ENCODE measurements at places on chromosomes 12 and 14. TPM values are rescaled to one million over a fixed set of nuclear protein-coding genes. Genes with fewer than 3 reads are reported as not detected.
A peak's percentile ranks its signal among the peaks of the same experiment; 100 is the strongest.

DNA sequence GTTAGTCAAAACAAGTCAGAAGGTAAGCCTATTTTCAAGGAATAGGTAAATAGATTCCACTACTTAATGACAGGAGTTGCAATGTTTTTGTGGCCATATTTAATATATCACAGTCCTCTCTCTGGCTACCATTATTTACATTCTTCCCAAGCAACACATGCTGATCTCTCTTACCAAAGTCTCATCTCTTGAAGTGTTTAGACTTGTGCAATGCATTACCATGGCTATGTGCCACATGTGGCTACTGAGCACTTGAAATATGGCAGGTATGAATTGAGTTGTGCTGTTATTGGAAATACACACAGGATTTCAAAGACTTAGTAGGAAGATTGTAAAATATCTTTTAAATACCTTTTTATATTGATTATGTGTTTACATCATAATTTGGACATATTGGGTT lies 262.4 kb upstream of the PDE3A start:
- H3K4me3 ChIP-seq: no peak overlapping the region
- H3K27me3 ChIP-seq: no peaks in the 10 kb centered on the region
- no peaks in the 10 kb centered on the region for H3K4me1 ChIP-seq
- no peak for DNase-seq
- H3K36me3 ChIP-seq: no peaks in the 10 kb centered on the region
- no peak overlapping the region for H3K27ac ChIP-seq

DNA sequence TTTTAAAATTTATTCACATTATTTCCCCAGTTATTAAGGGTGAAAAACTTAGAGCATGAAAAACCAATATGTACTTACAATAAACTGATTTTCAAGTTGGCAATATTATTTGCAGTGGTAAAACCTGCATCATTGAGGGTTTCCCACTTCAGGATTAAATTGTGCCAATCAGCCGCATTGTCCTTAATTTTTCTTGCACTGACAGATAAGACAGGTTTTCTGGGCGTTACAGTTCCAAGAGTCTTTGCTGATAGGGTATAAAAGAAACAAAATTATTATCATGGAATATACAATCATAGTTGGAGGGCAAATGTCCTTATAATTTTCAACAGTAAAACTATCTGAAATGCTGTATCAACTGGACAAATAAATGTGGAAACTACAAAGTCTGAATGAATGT lies 3.3 kb downstream of the CINP start:
- H3K27me3 ChIP-seq: no peaks in the 10 kb centered on the region
- H3K4me1 ChIP-seq: peaks cover 11% of the 10 kb centered on the region
- H3K36me3 ChIP-seq: peaks cover 10% of the 10 kb centered on the region

- H3K36me3 ChIP-seq: no peaks in the 10 kb centered on the region
- no peak for DNase-seq
- no peaks in the 10 kb centered on the region for H3K4me1 ChIP-seq
- H3K27me3 ChIP-seq: peaks cover 3% of the 10 kb centered on the region
- no peak overlapping the region for H3K27ac ChIP-seq
Observed at GRCh38 chr14:60309867-60310552, 61.0 kb downstream of the PPM1A start.

DNA sequence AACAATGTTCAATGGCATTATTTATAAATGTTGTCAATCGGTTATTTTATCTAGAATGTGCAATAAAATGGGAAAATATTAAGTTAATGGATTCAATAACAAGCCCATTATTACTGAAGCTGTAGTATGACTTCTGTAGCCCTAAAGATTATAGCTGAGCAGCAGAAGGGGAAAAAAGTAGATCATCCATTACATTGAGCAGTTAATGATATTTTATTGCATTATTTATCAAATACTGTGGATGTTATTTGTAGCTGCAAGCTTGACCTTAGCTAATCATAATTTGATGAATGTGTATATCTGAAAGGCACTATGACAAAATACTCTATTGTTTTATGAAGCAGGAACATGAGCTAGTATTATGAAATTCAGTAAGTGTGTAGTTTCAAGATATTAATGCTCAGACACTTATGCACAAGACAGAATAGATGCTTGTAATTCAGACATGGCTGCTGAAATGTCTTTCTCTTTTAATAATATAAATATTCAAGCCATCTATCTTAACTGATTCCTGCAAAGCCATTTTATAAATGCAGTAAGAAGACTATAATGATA lies 131.5 kb upstream of the MGAT4C start:
- DNase-seq: no peak
- no peak overlapping the region for H3K27ac ChIP-seq
- no peaks in the 10 kb centered on the region for H3K4me1 ChIP-seq

- no peaks in the 10 kb centered on the region for H3K4me1 ChIP-seq
- no peaks in the 10 kb centered on the region for H3K36me3 ChIP-seq
- no peak overlapping the region for H3K4me3 ChIP-seq
- DNase-seq: no peak
- no peak overlapping the region for H3K27ac ChIP-seq
- no peaks in the 10 kb centered on the region for H3K27me3 ChIP-seq
Observed at GRCh38 chr14:26765768-26766520, 168.1 kb upstream of the NOVA1 start.

DNA sequence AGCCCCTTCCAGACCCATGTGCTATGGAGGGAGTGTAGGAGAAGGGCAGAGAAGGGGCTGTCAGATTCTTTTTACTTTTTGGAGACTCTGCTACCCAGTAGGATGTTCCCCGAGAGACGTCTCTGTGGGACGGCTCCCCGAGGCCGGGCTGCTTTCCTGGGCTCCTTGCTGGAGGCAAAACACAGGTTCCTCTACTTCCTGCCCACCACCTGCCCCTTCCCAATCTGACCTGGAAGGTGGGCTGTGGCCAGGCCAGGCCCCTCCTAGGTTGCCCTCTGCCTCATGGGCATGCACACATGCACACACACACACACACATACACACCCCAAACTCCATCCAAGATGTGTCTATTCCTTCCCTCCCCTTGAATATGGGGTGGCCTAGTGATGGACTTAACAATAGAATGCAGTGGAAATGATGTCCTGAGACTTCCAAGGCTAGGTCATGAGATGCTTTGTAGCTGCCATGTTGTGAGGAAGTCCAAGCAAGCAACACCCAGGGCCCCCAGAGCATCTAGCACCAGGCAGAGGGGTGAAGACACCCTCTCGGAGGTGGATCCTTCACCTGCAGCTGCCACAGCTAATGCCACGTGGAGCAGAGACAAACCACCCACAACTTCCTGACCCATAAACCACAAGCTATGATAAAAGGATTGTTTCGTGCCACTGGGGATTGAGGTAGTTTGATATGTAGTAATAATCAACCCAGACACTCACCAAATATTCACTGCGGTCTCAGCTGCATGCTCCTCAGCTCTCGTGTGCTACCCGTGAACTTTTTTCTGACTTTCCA lies 1.6 kb upstream of the ASB2 start:
- no peaks in the 10 kb centered on the region for H3K4me1 ChIP-seq
- peaks cover 27% of the 10 kb centered on the region for H3K27me3 ChIP-seq
- no peak overlapping the region for H3K4me3 ChIP-seq
- no peaks in the 10 kb centered on the region for H3K36me3 ChIP-seq
- no peak for DNase-seq
- no peak overlapping the region for H3K27ac ChIP-seq

GRCh38 chr12:57089271-57090245 lies 644 bp downstream of the NAB2 start:
- no peak for DNase-seq
- peaks cover 7% of the 10 kb centered on the region for H3K36me3 ChIP-seq
- H3K27me3 ChIP-seq: no peaks in the 10 kb centered on the region
- peak overlapping the region; percentile 72 for H3K27ac ChIP-seq

GRCh38 chr14:72380456-72380855 lies 448.2 kb downstream of the RGS6 start:
- no peak overlapping the region for H3K27ac ChIP-seq
- no peaks in the 10 kb centered on the region for H3K27me3 ChIP-seq
- no peaks in the 10 kb centered on the region for H3K36me3 ChIP-seq
- no peaks in the 10 kb centered on the region for H3K4me1 ChIP-seq
- no peak overlapping the region for H3K4me3 ChIP-seq
- DNase-seq: no peak

- H3K27me3 ChIP-seq: no peaks in the 10 kb centered on the region
- H3K4me3 ChIP-seq: no peak overlapping the region
- peaks cover 20% of the 10 kb centered on the region for H3K4me1 ChIP-seq
- H3K27ac ChIP-seq: no peak overlapping the region
Observed at GRCh38 chr12:1041478-1041877, 50.5 kb downstream of the ERC1 start.

DNA sequence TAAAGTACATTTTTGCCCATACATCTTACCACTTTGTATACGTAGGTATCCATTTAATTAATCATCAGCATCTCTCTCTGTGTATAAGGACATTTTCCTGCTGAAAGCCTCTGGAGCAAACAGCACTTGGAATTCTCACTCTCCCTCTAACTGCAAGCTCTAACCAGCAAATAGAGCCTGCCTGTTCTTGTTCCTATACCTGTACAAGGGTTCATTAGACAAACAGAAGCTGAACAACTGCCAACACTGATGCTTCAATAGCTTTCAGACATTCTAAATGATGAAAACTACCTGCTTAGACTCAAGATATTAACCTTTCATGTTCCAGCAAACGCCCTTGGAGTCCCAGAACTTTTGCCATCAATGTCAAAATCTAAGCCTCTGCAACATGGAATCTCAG lies 98.0 kb downstream of the KCNH5 start:
- peaks cover 2% of the 10 kb centered on the region for H3K4me1 ChIP-seq
- H3K27ac ChIP-seq: no peak overlapping the region
- no peak overlapping the region for H3K4me3 ChIP-seq
- no peaks in the 10 kb centered on the region for H3K27me3 ChIP-seq
- no peaks in the 10 kb centered on the region for H3K36me3 ChIP-seq

GRCh38 chr12:49762468-49762847 lies 21.1 kb downstream of the TMBIM6 start:
- no peak overlapping the region for H3K4me3 ChIP-seq
- H3K36me3 ChIP-seq: peaks cover 51% of the 10 kb centered on the region
- no peak overlapping the region for H3K27ac ChIP-seq
- H3K4me1 ChIP-seq: no peaks in the 10 kb centered on the region
- no peaks in the 10 kb centered on the region for H3K27me3 ChIP-seq

DNA sequence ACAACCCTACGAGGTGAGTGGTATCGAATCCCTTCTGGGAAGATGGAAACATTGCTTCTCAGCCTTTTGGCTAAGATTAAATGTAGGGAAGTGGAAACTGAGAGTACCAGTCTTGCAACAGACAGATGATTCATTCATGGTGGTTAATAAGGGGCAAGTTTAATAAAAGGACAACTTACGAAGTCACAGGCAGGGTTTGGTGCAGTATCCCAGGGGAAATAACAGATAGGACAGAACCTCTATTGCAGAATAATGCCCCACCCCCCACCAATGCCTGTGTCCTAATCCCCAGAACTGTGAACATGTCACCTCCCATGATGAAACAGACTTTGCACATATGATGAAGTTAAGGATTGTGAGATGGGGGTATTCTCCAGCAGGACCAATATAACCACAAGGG lies 212.5 kb downstream of the TBX5 start:
- no peaks in the 10 kb centered on the region for H3K27me3 ChIP-seq
- no peak overlapping the region for H3K27ac ChIP-seq
- no peaks in the 10 kb centered on the region for H3K4me1 ChIP-seq
- H3K36me3 ChIP-seq: no peaks in the 10 kb centered on the region
- H3K4me3 ChIP-seq: no peak overlapping the region

The ACVRL1 gene
- not detected for polyA plus RNA-seq

The EXOC3L4 gene
- not detected for polyA plus RNA-seq

The PARPBP gene
- polyA plus RNA-seq: 3.7 TPM

The EFS gene
- 1.4 TPM for polyA plus RNA-seq

The SLC38A4 gene
- 0.37 TPM for polyA plus RNA-seq
